Stimulated activated CD8-positive, alpha-beta memory T cell treated with anti-CD3 and anti-CD28 coated beads, Interleukin-15, amount 100 ng/mL, for 1 hour (primary cell): ENCODE measurements at places on chromosomes 1 and 21.

DNA sequence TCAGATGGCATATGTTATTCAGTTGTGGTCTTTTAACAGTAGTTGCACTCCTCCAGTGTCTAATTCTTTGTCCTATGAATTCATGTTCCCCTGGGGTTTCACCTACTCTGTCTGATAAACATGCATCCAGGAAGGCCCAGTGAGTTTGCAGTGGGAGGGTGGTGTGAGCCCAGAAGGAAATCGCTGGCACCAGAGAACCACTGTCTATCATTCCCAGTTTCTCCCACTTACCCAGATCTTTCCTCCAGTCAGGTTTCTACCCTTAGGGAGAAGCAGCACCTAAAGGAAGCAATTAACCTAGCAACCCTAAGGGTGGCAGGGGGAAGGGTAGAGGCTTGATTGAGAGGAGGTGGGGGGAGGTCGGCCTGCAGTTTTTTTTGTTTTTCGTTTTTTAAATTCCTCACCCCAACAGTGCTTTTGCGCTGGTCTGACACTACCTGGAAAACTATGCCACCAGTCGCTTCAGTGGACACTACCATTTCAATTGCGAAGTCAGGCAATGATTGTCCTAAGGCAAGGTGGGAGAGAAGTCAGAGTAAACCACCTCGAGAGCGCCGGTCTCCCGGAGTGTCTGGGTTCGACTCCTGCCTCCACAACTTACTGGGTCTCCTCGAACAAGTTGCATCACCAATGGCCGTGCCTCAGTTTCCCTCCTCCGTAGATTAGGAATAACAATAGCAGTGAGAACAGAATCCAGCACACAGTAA is 766 bp upstream of the SLC44A3 start:
- no peak for DNase-seq

GRCh38 chr21:16590641-16591292 is 861.0 kb downstream of the USP25 start:
- DNase-seq: no peak

GRCh38 chr1:10738061-10739058 is 58.1 kb downstream of the CASZ1 start:
- no peak for DNase-seq

DNA sequence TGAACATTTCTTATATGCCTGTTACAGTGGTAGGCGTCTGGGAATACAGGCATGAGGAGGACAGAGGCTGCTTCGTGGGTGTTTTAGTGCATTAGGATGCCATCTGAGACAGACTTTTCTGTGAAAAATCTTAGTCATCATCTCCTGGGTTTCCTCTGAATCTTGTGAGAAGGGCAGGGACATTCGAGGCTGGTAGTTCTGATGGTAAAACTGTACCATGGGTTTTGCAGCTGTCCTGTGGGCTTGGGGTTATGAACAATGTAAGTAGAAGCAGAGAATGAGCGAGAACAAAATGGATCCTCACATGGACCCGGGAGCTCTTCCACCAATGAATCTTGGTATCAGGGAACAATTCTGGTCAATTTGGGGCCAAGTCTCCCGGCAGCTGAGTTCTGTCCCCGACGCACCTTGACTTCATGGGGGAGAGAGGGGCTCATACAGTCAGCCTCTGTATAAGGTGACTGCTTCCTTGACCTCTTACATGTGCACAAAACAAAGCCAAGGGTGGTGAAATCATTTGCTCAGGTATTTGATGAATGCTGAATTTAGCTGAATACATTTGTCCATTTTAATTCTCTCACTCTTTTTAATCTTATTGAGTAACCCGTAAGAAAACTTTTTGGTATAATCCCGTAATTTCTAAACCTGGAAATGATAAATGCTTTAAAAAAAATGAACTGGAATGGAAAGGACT is 63.6 kb upstream of the ERRFI1 start:
- no peak for DNase-seq

DNA sequence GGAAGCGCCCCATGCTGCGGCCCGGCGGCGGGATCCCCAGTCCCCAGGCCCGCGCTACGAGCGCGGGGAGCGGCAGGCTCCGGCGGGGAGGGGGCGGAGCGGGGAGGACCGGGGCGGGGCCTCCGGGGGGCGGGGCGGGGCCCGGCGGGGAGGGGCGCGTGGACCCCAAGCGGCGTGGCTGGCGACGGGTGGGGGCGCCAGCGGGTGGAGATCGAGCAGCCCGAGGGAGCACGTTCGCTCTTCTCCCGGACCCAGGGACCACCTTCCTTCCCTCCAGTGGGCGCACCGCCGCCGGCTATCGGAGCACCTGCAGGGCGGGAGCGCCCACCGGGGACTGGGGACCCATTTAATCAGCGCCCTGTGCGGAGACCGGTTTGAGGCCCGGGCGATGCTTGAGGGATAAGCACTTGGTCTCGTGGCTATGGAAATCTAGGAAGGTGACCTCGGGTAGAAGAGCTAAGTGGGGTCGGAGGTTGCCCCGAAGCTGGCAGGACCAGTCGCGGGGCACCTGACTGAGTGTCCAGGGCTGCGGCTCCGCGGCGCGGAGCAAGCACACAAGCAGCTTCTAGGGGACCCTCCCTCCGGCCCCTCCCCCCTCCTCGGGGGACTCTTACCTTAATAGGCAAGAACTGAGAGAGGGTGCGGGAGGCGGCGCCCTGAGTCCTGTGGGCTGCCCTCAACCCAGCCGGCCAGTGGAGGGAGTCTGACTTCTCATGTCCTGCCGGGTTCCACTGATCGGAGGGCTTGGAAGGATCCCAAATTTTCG is at the start of gene TSPAN2:
Gene TSPAN2 (minus strand): TSS at position 84 of the 766 bp plus-strand sequence. CDS start 71 bp downstream, at position 13.
- DNase-seq: peak; percentile 35

- DNase-seq: no peak
These were observed 278.2 kb downstream of the USP25 start for GRCh38 chr21:16007943-16008342.

- DNase-seq: no peak
These were observed at the start of gene DMRTA2 for GRCh38 chr1:50422946-50423669. TSS of gene DMRTA2 (minus strand) at chr1:50423443. CDS start at chr1:50421536, 1,907 bp downstream.

GRCh38 chr1:60670302-60670701 is 412.1 kb upstream of the NFIA start:
- no peak for DNase-seq

GRCh38 chr1:114109981-114110380 is 43.7 kb downstream of the SYT6 start:
- DNase-seq: no peak

GRCh38 chr21:29305561-29305960 is 6.8 kb downstream of the BACH1 start:
- DNase-seq: no peak

DNA sequence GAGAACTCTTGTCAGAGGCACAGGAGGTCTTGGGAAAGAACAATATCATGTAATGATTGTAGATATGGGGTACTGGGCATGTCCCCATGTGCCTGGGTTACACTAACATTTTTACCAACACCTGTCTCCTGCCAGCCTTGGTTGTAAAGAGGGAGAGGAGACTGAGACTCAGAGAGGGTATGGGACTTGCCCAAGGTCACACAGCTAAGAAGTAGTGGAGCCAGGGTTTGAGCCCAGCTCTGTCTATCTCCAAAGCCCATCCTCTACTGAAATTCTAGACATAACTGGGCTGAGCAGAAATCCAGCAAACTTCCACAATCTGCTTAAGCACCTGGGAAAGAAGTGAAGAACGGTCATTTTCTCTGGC is 2.6 kb upstream of the THEMIS2 start:
- DNase-seq: no peak

DNA sequence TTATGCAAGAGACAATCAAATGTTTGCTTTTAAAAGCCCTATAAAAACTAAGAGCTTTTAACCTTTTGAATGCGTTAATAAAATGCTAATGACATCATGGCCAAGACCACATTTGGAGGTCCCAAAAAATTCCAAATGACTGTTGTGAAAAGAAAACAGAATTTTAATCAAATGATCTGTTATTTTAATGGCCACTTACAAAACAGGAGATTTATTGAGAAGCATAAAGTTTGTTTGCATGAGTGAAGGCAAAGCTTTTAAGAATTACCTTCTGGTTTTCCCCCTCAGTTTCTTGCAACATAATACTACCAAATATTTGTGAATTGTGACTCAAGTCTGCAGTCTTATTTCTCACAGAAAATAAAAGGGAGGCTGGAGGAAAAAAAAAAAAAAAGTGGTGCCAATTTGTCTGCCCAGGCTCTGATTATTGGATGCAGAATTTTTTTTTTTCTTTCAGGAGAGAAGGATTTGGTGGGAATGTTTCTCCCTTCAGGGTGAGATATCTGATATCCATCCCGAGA is 60.7 kb downstream of the GORAB start:
- DNase-seq: no peak

DNA sequence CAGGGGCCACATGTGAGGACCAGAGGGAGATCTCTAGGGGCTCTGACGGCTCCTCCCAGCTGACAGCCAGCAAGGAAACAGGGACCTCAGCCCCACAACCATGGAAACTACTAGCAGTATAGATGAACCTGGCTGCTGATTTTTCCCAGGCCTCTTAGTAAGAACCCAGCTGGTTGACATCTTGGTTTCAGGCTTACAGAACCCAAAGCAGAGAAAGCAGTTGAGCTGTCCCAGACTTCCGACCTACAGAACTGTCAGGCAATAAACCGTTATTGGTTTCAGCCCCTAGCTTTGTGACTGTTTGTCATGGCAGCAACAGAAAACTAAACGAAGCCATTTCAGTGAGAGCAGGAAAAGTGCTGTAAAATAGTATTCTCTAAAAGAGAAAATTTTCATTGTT is 36.4 kb downstream of the ETS2 start:
- DNase-seq: no peak

DNA sequence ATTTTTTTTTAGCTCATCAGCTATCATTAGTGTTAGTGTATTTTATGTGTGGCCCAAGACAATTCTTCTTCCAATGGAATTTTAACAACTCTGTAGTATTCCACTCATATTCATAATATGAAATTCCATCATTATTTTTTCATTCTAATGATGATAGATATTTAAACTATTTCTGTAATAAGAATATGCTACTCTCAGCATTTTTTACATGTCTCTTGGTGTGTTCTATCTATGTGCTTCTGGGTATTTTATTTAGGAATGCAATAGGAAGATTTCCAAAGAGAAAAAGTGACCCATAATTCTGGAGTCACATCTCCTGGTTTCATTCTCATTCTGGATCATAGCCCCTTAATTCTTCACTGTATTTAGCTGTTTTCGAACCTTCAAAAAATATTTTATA is 109.5 kb downstream of the LRRC53 start:
- no peak for DNase-seq

GRCh38 chr1:77797991-77798390 is 18.5 kb downstream of the MIGA1 start:
- no peak for DNase-seq
